HepG2 (cell line): ENCODE measurements at places on chromosomes 16 and 17.
A peak's percentile ranks its signal among the peaks of the same experiment; 100 is the strongest.

GRCh38 chr17:48725004-48725287 lies 2.0 kb downstream of the PRAC2 start:
- no peak for DNase-seq

- DNase-seq, result no peak
Observed at GRCh38 chr17:57928928-57929327, 26.3 kb downstream of the CUEDC1 start.

- no peak for DNase-seq
Observed at GRCh38 chr17:77280304-77281121, 139.7 kb downstream of the SEC14L1 start.

DNA sequence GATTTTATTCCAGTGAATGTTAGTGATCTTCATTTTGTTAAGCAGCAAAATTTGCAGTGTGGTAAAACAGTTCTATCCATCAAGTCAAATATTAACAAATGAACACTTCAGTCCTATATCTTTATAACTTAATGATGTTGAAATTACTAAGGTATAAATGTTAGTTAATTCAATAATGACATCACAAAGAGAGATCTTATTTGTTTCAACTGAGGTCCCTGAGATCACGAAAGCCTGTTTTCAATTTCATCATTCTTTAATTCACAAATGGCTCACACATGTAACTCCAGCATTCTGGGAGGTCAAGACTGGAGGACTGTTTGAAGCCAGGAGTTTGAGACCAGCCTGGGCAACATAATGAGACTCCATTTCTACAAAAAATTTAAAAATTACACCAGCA lies 13.9 kb downstream of the SMURF2 start:
- no peak for DNase-seq

- DNase-seq, result no peak
Observed at GRCh38 chr17:82092628-82092994, 5.4 kb downstream of the FASN start.

- no peak for DNase-seq
Observed at GRCh38 chr17:36461330-36462110, 25.0 kb upstream of the ZNHIT3 start.

DNA sequence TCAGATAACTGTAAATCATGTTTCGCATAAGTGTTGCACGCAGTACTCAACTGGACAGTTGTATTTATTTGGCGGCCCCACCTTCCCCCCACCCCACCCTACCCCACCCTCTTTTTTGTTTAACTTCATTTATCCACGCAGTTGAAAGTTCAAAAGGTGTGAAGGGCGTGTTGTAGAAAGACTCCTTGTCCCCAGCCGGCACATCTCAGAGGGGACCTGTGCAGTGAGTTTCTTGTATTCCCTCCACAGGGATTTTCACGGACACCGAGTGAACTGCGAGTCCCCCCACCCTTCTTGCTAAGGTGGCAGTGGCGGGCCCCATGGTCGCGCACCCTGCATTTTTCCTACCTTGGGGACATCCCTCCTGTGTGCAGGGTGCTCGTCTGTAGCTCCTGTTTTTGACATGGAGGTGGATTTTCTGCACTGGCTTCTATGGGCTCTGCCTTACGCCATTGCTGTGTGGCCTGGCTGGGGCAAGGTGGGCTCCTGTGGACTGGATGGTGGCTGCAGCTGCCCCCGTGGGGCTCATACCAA lies 36.2 kb downstream of the ADCY7 start:
- DNase-seq, result no peak

DNA sequence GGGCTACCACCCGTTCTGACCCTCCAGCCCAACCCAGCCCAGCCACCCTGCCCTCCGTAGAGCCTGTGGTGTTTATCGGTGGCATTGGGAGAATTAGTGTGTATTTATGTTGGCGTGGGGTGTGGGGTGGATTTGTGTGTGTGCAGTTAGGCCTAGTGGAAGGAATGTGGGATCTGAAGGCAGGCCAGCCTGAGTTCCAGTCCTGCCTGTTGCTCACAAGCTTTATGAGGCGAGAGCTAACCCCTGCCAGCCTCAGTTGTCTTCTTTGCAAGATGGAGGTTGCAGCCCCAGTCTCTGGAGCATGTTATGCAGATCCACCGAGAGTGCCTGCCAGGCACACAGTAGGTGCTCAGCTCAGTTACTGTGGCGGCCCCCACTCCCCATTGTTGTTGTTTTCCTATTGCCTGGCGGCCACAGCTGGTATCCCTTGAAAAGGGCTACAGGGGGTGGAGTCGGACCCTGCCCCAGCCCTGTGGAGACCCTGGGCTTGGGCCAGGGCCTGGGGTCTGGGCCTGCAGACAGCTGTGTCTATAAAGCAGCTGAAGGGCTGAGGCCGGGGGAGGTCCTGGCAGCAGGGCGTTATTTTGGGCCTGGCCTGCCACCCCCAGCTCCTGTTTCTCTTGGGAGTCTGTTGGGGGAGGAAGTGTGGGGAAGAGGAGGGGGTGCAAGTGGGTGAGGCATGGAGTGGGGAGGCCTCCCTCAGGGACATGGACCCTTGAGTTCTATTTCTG lies 5.1 kb downstream of the ERBB2 start:
- no peak for DNase-seq

- no peak for DNase-seq
Observed at GRCh38 chr17:39118674-39119419, 32.6 kb downstream of the PLXDC1 start.

GRCh38 chr16:66513111-66513723 lies 36.7 kb downstream of the TK2 start:
- peak; percentile 93 for DNase-seq

- DNase-seq, result no peak
Observed at GRCh38 chr16:86773354-86773715, 195.0 kb downstream of the FOXL1 start.

DNA sequence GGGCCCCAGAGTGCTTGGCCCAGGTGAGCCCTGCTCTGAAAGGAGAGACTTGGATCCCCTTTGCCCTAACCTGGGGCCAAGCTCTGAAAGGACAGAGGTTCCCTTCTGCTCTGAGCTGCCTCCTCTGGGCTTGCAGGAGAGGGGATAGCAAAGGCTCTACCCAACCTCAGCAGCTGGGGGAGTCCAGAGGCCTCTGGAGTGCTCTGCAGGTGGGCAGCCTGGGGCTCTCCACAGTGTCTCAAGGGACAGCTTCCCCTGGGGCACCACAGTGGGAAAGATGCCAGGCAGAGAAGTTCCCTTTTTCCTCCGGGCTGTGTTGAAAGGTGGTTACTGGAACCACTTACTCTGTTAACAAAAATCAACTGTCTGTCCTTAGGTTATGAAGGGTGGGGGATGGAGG lies 48.2 kb upstream of the MGAT5B start:
- no peak for DNase-seq

DNA sequence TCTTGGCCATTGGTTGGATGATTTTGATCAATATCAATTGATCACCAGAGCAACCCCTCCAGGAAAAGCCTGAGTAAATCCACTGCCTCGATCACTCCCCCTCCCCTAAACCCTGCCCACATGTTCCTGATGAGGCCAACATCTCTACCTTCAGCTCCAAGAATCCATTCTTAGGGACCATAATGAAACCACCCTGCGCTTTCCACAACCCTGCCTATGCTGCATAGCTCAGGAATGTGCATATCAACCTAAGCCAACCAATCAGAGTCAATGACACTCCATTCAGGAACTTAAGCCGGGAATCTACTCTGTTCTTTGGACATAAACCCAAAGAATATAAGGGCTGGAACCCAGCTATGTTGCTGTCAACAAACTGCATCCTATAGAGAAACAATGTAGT lies 86.3 kb downstream of the MYH11 start:
- no peak for DNase-seq

DNA sequence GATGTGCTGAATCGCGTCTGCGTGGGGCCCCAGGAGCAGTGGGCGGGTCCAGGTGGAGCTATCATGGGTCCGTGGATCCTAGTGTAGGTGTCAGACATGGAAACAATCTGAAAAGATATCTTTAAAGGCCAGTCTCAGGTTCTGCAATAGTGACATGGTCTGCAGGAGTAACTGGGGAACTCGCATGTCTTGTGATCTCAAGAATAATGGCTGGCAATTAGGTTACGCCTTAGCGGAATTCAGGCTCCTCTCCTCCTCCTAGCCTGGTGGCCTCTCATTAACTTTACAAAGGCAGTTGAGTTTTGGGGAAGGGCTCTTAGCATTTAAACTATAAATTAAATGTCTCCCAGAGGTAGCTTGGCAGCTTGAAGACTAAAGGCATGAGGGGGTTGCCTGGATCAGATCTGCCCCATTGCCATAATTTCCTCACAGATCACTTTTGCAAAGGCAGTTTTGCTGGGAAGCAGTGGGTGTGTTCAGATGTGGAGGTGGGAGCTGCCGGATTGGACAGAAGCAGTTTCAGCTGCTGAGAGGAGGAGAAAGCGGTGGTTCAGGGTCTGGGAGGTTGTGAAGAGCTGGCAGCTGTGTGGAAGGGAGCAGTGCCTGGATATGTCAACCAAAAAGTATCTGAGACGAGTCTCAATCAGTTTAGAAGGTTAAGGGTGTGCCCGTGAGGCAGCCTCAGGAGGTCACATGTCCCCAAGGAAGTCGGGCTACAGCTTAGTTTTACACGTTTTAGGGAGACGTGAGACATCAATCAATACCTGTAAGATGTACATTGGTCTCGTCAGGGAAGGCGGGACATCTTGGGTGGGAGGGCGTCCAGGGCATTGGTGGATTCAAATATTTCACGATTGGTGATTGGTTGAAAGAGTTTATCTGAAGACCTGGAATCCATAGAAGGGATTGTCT lies 2.7 kb downstream of the TBCD start:
- no peak for DNase-seq

- DNase-seq, result no peak
Observed at GRCh38 chr17:45366691-45367090, 49.9 kb upstream of the MAP3K14 start.

DNA sequence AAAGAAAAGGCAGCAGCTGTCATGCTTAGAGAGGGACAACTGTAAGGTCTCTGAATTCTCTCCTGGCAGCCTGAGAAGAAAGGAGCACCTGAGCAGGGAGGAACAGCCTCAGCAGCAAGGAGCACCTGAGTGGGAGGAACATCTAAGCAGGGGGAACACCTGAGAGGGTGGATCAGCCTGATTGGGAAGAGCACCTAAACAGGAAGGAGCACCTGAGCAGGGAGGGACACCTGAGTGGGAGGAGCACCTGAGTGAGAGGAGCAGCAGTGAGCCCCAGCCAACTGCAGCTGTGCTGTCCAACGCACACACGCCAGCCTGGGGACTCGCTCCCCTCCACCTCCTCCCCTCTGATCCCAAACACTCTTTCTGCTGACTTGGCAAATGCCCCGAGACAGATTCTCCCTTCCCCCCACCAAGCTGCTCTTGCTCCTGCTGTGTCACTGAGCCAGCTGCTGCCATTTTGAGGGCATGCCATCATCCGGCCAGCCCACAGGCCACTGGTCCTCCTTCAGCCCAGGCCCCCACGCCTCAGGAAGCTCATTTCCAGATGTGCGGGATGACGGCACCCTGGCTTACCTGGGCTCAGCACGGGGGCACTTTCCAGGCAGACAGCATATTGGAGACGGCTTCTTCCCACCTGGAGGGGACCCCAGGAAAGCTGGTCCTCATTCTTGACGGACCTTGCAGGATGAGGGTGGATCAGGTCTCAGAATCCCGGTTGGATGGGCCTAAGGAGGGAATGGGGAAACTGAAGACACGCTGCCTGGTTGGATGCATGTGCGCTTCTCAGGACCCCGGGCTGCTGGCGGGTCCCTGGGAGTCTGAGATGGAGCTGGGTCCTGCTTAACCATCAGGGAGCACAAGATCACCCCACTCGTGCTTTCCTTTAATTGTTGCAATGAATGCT lies 57.7 kb upstream of the RBFOX3 start:
- no peak for DNase-seq

GRCh38 chr17:33858121-33858520 lies 397.0 kb upstream of the CCL2 start:
- DNase-seq, result no peak

GRCh38 chr17:49482144-49482817 lies 12.8 kb upstream of the NGFR start:
- no peak for DNase-seq

DNA sequence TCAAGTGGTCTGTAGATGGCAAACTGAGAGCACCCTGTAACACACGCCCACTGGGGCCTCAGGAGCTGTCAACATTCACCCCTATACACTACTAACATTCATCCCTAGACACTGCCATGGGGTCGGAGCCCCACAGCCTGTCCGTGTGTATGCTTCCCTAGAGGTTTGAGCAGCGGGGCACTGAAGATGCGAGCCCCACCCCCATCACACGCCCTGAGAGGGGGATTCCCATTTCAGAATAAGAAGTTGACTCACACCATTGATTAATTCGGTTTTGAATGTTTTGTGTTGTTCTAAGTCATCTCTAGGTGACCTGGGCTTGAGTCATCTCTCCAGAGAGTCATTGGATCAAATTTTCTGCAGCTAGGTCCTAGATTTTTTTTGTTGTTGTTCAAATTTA lies 37.3 kb upstream of the MMD start:
- DNase-seq, result no peak

DNA sequence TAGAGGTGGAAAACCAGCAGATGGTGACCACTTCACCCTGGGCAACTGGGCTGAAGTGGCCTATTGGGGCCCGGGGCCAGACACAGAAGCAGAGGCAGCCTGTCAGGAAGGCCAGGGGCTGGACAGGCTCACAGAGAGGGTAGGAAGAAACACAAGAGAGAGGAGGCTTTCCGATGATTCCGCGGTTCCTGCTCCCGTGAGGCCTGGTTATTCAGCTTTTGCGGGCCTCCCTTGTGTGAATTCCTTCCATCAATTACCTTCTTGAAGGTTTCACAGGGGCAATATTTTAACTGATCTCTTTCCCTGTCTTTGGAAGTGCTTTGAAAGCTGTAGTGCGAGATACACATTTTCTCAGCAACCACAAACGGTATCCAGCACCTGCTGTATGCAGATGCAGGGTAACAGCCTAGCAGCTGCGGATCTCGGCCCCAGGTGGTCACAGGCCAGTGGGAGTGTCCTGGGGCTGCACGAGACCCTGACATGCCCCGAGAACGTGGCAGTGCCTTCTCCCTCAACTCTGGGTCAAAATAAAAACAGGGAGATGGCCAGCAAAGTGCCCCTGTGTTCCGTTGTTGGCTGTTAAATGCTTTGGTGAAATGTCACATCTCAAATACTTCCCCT lies 11.6 kb upstream of the CMIP start:
- no peak for DNase-seq

DNA sequence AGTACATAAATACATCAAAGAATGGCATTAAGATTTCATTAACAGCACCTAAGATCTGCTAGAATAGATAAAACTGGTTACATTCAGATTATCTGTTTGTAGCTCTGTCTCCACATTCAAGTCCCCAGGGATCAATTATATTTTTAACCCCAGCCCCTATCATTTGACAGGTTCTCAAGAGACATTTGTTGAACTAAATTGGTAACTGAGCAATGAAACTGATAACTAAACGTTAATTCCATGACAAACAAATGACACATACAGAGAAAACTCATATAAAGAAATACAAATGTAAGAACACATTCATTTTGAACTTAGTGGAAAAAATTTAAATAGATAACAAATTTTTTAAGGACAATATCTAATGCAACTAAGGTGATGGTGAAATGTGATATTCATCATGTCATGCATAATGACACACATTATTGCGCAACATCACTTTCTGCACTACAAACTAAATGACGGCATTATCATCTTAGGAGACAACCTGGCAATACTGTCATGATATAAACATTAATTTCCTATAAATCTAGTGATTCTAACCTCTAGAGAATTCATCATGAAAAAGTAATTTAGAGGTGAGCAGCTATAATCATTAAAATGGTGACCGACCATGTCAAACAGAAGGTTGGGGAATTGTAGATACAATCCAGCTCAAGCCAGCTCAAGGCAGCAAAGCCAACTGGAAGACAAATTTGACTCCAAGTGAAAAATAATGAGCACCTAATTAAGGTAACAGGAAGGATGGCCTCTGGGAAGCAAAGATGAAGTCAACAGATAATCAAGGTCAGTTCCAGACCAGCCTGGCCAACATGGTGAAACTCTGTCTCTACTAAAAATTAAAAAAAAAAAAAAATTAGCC lies 9.5 kb downstream of the ARHGAP17 start:
- no peak for DNase-seq

- DNase-seq, result peak; percentile 63
Observed at GRCh38 chr16:87076950-87077749, 240.0 kb downstream of the C16orf95 start.
